ENCODE measurements at places on chromosomes 11 and 22. TPM values are rescaled to one million over a fixed set of nuclear protein-coding genes. Genes with fewer than 3 reads are reported as not detected.

API5 gene
- 84.0 TPM for polyA plus RNA-seq

SLC6A5 gene
- polyA plus RNA-seq, result not detected

POU2AF3 gene
- not detected for polyA plus RNA-seq

ZNRF3 gene
- polyA plus RNA-seq, result not detected

RCOR2 gene
- not detected for polyA plus RNA-seq

EFCAB6 gene
- not detected for polyA plus RNA-seq

OR8G1 gene
- not detected for polyA plus RNA-seq

ACP2 gene
- polyA plus RNA-seq, result 20.5 TPM

CNGA4 gene
- polyA plus RNA-seq, result 0.34 TPM

KIRREL3 gene
- not detected for polyA plus RNA-seq

BATF2 gene
- 1.1 TPM for polyA plus RNA-seq

OR51B2 gene
- polyA plus RNA-seq, result not detected

All from CD14-positive monocyte (primary cell).